NCI-H1417 treated with DMSO at 0.1 percent for 48 hours (cell line): ENCODE measurements at places on chromosomes 11 and 22.

DNA sequence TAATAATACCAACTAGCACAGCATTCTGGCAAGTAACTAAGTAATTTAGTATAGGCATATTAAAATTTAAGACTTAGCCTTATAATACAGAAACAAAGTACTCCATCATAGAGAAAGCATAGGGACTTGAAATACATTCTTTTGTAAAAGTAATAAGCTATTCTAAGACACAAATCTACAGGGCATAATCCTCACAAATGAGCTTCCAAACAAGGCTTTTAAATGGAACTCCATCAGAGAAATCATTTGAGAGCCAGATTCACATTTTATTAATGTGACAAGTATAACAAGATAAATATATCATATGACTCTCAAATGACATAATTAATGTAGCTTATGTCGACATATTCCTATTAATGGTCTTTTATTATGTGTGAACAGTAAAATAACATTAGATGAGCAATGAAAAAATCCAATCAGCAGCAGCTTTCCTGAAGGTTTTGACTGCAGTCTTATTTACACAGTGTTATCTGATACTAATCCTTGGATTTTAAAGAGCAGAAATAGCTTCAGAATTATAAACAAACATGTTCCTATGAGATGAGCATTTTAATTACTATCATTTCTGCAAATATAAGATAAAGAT, 241.4 kb downstream of the TTC28 start:
- DNase-seq = peak; percentile 5

GRCh38 chr11:130151196-130151595, 8.4 kb upstream of the ST14 start:
- no peak for DNase-seq

DNA sequence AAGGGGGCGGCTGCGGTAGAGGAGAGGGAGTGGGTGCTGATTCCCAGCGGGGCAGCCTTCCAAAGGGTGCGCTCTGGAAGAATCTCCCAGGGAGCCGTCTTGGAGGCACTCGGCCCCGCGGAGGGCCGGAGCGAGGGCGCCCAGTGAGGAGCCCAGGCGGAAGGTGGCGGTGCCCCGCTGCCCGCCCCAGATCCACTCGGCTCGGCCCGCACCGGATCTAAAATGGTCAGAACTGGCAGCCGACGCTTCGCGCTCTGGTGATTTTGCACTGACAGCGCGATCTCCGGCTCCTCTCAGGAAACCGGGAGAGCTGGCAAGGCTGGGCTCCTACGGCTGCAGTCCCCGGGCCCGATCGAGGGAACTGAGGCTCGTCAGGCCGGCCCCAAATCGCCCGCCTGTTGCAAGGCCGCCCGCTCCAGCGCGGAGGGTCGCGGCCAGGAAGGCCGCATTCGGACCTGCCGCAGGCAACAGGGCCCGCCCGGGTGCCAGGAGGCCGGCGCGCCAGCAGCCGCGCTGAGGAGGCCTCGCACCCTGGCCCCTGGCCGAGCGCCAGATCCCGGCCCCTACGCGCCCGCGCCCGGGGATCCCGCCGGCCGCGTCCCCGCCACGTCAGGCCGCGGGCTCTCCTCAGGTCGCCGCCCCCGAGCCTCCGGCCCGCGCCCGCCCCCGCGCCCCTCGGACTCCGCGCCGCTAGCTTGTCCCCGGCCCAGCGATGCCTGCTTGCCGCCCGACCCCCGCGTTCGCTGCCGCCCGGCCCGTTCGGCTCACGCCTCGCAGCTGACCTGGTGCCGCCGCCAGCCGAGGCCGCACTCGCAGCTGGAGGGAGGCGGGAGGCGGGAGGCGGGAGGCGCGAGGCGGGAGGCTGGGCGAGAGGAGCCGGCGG, at the start of gene KLHL22:
Gene KLHL22 (minus strand): TSS at position 818 of the 883 bp plus-strand sequence. CDS start 6,584 bp downstream, outside the sequence.
- no peak for DNase-seq

DNA sequence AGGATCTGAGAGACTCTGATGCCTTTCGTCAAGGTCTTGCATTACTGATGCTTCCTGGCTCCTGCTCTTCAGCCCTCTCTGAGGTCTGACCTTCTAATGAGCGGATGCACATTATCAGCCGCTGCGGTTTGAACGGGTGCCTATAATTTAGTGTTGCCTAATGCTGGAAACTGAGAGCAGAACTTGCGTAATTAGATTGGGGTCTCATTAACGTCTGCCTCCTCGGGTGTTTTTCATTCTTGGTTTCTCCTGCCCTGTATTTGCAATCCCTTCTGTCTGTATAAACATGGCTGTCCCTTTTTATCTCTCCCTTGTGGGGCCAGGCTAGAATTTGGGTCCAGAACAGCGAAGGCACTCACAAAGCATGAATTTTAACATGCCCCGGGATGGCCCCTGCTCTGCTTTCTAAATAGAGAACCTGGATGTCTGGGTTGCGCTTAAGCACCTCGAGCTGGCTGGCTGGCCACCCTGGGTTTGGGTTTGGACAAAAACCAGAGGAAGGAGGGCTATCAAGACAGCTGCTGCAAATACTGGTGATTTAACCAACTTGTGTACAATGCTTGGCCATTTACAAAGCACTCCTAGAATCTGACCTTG, 118.6 kb downstream of the TIMP3 start:
- no peak for DNase-seq

GRCh38 chr11:2828585-2829330, 56.8 kb downstream of the CDKN1C start:
- DNase-seq = no peak

DNA sequence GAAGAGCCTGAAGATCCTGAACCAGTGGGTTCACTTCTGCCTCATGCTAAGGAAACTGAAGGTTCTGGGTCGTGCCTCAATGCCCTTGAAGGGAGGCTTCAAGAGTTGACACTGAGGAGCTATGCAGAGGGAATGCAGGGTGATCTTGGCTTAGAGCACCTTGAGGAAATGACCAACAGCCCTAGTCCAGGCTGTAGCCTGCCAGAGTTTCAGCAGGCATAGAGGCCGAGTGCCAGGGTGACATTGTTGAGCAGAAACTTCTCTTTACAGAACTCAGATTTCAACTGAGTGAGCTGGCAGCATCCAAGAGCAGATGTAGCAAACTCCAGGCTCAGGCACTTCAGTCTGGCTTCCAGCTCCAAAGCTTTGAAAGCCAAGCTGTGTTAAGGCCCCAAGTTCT, 23.1 kb upstream of the CAPRIN1 start:
- no peak for DNase-seq

DNA sequence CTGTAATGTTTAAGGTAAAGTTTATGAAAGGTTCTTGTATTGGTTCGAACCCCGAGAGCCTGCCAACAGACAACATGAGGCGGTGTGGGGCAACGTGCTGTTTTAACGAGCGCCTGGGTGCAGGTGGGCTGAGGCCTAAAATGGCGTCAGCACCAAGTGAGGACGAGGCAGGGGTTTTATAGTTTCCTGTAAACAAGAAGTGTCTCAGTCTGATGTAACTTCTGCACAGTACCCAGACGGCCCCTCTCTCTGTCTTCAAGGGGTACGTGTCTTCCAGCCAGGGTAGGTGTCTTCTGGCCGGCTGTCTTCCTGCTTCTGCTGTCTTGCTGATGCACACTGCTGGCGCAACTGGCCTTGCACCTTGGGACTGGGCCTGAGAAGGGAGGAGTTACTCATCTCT, 2.7 kb downstream of the PPFIBP2 start:
- DNase-seq = no peak

- peak; percentile 95 for DNase-seq
Observed at GRCh38 chr11:129458756-129459535, 83.3 kb downstream of the BARX2 start.

GRCh38 chr11:115527534-115528125, 23.4 kb upstream of the CADM1 start:
- peak; percentile 17 for DNase-seq

DNA sequence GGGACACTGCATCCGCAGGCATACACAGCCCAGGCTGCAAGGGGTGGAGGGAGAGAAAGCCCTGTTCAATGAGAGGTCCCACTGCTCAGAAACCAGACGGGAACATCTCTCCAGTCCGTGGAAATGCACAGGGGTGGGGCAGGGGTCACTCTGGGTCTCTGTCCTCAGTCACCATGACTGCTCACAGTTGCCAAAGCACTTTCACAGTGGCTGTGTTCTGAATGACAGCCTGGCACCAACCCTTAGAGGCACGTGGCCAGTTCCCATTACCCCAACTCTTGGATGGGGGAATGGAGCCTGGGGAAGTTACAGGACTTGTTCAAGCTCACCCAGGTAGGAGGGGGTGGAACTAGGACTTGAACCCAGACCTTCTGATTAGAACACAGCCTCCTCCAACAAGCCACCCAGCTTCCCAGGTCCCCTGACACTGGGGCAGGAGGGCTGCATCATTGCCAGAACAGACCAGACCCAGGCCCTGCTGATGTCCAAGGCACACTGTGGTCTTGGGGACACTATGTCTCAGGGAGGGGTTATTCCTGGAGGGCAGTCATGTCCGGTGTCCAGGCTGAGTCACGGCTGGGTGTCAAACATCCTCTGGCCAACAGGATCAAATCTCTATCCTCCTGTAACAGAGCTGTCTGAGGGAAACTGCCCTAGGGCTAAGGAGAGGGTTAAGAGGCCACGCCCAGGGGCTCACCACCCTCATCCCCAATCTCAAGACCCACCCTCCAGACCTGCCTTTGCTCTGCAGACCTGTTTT, 8.2 kb downstream of the ZNF70 start:
- DNase-seq = no peak

DNA sequence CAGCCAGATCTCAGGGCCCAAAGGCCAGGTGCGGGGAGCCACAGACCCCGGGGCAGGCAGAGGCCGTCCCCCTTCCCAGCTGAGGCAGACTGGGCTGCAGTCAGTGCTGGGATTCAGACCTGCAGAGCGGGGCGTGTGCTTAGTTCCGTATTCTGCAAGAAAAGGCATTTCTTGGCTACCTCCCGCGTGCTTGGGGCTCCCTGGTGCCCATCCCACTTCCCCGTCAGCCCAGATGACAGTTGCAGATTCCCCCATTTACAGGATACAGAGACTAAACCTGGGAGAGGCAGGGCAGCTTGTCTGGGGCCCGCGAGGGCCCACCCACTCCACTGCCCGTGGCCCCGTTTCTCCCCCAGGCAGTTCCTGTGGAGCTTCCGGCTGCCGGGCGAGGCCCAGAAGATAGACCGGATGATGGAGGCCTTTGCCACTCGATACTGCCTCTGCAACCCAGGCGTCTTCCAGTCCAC, 18.3 kb downstream of the CYTH4 start:
- DNase-seq = no peak

DNA sequence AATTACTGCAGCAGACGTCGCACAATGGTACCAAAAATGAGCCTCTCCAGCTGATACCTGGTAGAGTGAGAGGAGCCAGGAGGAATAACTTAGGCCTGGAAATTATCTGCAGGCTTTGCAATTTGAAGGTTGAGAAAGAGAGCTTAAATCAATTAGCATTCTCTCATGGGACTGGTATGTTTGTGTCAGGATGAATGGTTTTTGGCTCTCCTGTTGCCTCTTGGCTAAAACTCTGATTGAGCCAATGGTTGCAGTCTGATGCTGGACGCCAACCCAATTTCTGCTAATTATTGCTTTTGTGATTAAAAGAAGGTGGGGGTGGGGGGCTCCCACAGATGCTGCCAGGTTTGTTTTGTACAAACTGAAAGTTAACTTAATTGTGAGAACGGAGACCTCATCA, 12.5 kb upstream of the NELL1 start:
- no peak for DNase-seq

DNA sequence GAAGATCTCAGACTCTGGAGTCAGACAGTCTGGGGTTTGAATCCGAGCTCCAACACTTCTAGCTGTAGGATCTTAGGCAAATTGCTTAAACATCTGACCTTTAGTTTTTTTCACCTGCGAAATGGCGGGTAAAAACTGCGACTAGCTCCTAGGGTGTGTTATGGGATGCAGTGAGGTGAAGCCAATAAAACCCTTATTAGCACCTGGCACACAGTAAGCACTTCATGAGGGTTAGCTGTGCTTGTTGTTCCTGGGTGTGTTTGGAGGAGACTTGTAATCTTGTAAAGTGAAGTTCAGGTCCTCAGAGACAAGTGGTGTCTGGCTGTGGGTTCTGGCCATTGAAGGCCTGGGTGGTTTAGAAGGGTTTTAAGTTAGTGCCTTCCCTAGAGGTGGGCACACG, 68.9 kb downstream of the ZBTB16 start:
- no peak for DNase-seq

DNA sequence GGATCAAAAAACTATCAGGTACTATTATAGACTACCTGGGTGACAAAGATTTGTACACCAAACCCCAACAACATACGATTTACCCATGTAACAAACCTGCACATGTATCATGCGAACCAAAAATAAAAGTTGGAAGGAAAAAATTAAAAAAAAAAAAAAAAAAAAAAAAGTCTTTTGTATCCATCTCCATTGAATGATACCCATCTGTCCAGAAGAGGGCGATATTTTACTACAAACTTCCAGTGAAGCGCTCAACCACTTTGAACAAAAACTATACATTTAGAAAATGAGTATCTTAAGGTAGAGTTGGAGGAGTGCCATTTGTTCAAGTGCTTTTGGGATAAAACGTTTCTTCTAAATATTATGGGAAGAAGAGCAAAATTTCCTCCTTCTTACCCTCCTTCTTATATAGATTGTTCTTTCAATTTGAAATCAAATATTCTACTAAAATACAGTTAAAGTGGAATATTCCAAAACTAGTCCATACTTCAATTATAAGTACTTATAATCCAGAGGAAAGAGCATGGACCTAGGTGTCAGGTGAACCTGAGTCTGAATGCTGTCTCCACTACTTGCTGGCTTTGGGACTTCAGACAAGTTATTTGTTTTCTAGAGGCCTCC, 23.3 kb downstream of the ARL14EP start:
- DNase-seq = peak; percentile 32

GRCh38 chr22:19218541-19219233, 40.2 kb upstream of the SLC25A1 start:
- no peak for DNase-seq
